Left kidney (tissue), 8 donors: ENCODE measurements at places on chromosomes 4 and X.
A peak's percentile ranks its signal among the peaks of the same experiment; 100 is the strongest.

DNA sequence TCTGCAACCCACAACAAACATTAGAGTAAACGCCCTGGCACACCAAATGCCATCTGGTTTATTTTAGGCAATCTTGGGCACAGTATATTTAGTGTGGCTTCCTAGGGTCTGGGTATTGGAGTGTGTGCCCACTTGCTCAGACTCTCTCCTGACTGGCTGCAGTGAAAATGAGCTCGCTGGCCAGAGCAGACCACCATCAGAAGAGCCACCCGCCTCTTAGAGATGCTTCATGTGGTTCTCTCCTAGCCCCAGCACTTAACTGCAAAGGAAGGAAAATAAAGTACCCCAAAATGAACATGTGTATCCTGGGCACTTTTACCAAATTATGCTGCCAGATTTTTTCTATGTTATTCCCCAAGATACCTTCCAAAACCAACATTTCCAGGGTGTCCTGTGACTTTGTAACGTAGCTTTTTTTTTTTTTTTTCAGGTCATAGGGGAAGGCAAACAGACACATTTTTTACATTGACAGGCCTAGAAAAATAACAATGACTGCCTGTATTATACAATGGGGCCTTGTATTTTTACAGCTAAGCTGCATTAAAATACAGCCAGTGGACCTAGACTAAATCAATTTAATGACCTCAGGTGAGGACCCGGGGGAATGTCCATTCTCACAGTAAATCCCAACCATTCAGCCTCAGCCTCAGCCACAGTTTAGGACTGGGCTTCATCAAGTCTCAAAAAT, 193.7 kb downstream of the RASL11B start:
- DNase-seq, result no peak

- no peak for DNase-seq
These were observed 624.4 kb upstream of the ACTRT1 start for GRCh38 chrX:128676651-128677050.

- DNase-seq, result no peak
These were observed 382.3 kb upstream of the EMCN start for GRCh38 chr4:100900134-100900533.

- no peak for DNase-seq
These were observed 52.7 kb downstream of the IRF2 start for GRCh38 chr4:184421533-184422155.

DNA sequence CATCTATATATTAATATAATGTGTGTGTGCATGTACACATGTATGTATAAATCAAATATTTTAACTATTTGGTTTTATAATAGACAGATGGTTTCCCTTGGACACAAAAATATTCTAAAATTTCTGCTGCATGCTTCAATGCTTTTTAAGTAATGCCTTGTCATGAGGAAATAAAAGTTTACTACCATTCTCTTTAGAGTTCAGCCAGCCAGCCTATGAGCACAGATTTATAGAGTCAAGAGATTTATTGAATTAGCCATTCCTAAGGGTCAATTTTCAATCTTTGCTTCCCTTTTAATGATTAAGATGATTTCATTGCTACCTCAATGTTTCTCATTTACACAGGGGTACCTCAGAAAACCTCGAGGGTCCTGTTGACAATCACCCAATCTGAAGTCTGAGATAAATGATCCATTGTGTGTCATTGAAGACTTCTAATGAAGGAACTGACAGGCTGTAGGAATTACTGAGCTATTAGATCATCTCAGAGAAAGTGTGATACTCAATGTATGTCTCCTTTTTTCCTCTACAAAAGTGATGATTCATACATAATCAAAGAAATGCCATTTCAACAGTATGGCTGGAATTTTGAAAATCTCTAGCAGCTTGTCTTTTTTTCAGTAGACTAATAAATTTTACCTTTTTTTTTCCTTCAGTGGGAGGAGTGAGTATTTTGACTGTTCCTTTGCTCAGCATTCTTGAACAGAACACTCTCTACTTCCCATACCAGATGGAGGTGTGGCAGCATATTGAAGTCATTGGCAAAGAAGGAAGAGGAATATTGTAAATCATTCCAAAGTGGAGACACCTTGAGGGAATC, 222.6 kb upstream of the PCDH18 start:
- peak; percentile 20 for DNase-seq

GRCh38 chr4:3116955-3117354, 42.5 kb downstream of the HTT start:
- no peak for DNase-seq

DNA sequence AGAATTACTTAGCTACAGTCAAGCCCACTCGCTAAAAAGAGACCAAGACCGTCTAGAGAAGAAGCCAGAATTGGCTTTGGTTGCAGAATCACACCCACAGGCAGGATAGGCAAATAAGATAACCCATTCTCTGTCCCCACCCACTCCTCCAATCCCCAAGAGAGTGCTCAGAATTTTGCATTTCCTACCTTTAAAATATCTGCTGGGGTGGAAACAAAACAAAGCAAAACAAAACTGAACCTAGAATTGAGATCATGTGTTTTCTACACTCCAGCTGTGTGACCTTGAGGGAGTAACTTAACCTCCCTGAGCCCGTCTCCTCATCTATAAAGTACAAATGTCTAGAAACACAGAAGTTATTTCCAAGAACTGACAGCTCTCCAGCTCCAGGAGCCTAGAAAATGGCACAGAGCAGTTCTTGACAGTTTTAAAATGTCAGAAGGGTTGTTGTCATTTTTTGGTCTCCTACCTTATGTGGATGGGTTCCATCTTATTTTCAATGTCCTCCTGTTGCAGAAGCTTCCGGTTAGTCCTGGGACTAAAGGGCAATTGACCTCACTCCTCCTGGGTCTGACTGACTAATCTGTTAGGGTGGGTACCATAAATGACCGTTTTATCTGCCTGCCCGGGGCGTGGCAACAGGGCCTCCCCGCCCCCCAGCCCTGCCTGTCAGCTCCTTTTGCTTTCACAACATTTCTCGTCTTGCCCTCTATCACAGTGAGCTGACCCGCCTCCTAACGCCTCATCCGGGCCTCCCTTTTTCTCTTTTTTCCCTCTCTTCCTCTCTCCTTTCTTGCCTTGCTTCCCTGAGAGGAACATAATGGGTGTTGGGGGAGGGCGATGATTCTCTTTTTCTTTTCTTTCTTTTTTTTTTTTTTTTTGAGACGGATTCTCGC, 114.0 kb downstream of the RBM47 start:
- no peak for DNase-seq

- no peak for DNase-seq
These were observed 99.2 kb upstream of the RAPGEF2 start for GRCh38 chr4:159003420-159004253.

- no peak for DNase-seq
These were observed 179.9 kb downstream of the GABRG1 start for GRCh38 chr4:45944000-45944399.

GRCh38 chr4:120809518-120809917, 113.0 kb downstream of the PRDM5 start:
- no peak for DNase-seq

- no peak for DNase-seq
These were observed 38.4 kb downstream of the PPARGC1A start for GRCh38 chr4:23851464-23851863.

DNA sequence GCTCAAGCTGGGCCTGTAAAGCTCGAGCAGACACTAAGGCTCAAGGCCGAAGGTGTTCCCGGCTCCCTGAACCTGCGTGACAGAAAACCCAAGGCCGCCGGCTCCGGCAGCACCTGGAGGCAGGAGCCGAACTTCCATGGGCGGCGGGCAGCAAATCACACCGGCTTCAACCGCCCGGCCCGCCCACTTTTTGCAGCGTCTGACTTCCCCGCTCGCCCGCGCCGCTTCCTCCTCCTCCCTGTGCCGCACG, 940 bp upstream of the NSD2 start:
- peak; percentile 70 for DNase-seq

- no peak for DNase-seq
These were observed 86.0 kb downstream of the LRP2BP start for GRCh38 chr4:185309770-185310169.

DNA sequence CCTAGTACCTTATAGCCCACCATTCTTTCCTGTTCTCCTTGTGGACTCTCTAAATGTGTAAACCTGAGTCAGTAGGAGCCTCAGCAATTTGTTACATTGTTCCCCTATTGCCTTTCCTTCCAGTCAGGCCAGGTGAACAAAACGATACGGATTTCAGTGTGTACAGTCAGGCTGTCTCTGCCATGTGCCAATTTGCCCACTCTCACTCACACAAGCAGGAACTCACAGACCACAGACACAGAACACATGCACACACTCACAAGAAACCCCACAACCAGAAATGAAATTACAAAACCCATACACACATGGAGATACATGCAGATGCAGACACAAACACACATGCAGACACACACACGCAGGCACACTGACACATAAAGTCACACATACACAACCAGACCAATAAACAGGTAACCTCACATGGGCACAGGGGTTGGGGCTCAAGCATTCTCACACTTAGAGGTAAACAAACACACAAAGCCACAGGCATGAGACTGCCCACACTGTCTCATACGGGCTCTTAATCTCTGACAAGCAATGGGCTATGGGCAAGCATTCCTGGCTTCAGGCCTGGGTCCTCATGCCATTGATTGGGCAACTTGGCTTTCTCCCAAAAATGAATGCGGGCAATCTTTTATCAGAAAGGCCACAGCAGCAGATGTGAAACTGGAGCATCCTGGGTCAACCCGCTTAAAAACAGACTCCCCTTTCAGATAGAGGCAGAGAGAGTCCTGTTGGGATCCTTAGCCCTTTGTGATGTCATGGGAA, 68.7 kb downstream of the NBDY start:
- no peak for DNase-seq

DNA sequence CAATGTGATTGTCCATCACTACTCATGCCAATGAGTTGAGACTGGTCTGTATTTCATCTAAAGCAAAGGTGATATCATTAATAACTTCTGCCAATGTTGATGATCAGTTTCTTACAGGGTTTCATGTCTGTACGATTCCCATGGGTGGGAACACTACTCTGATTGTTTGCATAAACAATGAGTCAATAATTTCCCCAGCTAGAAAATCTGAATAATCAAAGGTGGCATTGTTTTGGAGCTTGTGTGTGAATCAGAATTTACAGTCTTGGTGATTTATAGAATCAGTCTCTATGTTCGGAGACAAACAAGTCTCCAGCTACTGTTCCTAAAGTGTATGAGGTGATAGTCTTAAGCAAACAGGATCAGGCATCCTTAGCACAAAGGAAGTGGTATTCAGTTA, 35.5 kb upstream of the PARM1 start:
- no peak for DNase-seq

GRCh38 chr4:158856852-158857251, 88.0 kb downstream of the FNIP2 start:
- DNase-seq, result no peak

DNA sequence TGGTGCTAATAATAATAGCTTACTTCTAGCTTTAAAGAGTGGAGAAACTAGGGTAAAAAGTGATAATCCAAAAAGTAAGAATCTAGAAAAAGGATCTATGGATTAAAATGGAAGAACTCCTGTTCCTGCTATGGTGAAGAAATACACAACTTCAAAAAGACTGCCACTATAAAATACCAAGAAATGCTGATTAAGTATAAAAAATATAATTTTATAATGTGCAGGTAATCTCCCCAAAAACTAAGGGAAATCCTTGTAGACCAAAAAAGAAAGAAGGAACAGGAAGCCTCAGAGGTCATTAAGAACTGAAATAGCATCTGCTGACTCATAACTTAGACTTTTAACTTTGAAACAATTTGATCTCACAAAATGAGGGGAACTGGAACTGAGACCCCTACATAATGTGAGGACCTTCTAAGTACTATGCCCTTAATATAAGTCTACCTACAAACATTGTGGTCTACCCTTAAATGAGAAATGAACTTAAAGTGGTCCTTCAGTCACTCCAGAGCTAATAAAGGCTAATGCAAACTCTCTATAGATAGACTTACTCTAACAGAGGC, 50.6 kb upstream of the SRPX start:
- DNase-seq, result no peak

- DNase-seq, result no peak
These were observed 10.0 kb downstream of the MGST2 start for GRCh38 chr4:139675651-139676050.

DNA sequence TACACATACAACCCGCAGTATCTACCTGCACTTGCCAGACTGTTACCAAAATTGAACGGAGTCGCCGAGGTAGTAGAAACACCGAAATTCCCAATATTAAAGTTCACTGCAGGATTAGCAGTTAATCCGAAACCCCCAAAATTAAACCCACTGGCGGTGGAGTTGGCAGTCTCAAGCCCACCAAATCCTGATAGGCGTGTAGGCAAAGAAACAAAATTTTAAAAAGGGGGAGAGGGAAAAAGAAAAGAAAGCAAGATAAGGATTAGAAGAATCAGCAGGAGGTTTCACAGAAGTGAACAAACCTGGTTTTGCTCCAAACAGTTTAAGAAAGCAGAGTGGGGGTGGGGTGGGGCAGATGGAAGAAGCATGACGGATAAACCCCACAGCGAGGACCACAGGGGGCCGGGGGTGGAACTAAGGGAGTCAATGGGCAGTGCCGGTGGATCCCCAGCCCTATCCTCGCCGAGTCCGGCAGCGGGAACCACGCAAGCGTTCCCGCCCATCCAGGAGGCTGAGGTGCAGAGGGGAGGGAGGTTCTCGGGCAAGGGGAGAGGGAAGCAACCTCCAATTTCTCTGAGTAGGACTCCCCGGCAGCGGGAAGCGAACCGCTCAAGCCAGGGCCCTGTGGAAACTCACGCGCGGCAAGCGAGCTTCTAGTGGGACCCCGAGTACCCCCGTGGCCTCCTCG, 599 bp downstream of the NUP54 start:
- peak; percentile 48 for DNase-seq

DNA sequence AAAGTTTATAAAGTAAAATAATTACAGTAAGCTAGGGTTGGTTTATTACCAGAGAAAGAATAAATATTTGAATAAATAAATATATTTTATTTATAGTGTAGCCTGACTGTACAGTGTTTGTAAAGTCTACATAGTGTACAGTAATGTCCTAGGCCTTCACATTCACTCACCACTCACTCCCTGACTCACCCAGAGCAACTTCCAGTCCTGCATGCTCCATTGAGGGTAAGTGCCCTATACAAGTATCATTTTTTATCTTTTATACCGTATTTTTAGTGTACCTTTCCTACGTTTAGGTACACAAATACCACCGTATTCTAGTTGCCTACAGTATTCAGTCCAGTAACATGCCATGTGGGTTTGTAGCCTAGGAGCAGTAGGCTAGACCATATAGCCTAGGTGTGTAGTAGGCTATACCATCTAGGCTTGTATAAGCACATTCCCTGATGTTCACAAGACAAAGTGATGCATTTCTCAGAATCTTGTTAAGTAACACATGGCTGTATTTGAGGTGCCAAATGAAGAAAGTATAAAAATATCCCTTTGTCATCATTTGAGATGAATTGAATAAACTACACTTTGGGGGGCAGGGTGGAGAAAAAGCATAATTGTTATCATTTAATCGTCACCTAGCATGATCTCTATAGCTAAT, 14.7 kb upstream of the KLHL8 start:
- no peak for DNase-seq

- peak; percentile 86 for DNase-seq
These were observed 220.1 kb upstream of the STK26 start for GRCh38 chrX:131802836-131803626.
